ENCODE measurements at places on chromosomes 16 and 17. TPM values are rescaled to one million over a fixed set of nuclear protein-coding genes. Genes with fewer than 3 reads are reported as not detected.
A peak's percentile ranks its signal among the peaks of the same experiment; 100 is the strongest.

- H3K27ac ChIP-seq, result no peak overlapping the region
- H3K27me3 ChIP-seq, result no peaks in the 10 kb centered on the region
- no peak overlapping the region for H3K4me3 ChIP-seq
- DNase-seq, result no peak
- H3K36me3 ChIP-seq, result peaks cover 24% of the 10 kb centered on the region
Measured at GRCh38 chr17:75762513-75763268, 2.3 kb downstream of the GALK1 start.

GRCh38 chr17:8060274-8060673, 21.4 kb downstream of the ALOX15B start:
- peaks cover 96% of the 10 kb centered on the region for H3K27me3 ChIP-seq
- no peaks in the 10 kb centered on the region for H3K36me3 ChIP-seq
- peaks cover 9% of the 10 kb centered on the region for H3K4me1 ChIP-seq
- no peak for DNase-seq

- peak overlapping the region; percentile 77 for H3K4me3 ChIP-seq
- DNase-seq, result peak; percentile 57
- peak overlapping the region; percentile 69 for H3K27ac ChIP-seq
- H3K27me3 ChIP-seq, result peaks cover 23% of the 10 kb centered on the region
- no peaks in the 10 kb centered on the region for H3K36me3 ChIP-seq
- H3K4me1 ChIP-seq, result peaks cover 22% of the 10 kb centered on the region
Measured at GRCh38 chr16:77212741-77213541, 13.7 kb downstream of the SYCE1L start.

DNA sequence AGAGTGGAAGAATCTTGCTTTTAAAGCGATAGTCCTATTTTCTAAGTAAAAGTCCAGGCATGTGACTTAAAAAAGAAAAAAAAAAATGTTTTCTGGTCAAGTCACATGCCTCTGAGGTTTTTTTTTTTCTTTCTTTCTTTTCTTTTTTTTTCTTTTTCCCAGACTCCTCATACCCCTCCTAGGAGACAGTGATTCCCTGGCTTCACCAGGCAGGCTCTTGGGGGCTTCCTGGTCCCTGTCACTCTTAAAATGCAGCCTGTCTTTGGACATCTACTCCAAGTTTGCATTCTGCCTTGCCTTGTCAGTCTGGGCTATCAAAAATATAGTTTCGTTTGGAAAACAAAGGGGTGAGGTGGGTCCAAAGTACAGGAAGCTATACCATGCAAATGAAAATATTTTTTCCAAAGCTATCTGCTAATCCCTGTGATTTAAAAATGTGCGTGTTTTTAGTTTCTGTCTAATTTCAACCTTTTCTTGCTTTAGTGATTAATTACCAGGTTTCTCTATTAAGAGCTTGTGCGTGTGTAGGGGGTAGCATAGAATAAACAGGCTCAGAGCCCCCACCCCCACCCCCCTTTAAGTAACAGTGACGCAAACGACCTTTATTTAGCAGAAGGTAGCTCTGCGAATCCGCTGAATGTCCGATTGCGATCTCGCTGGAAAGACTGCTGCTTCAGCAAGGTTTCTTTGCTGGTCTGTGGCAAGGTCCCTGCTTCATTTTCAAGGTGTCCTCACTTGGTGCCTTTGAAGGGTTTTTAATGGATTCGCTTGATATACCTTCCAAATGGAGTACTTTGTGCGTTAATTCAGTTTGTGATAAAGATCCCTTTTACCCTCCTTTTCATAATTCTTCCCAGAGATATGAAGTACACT, 510.2 kb downstream of the WWOX start:
- H3K4me3 ChIP-seq, result peak overlapping the region; percentile 49
- peaks cover 36% of the 10 kb centered on the region for H3K4me1 ChIP-seq
- DNase-seq, result no peak

GRCh38 chr17:37079735-37080134, 131.0 kb downstream of the AATF start:
- H3K27me3 ChIP-seq, result no peaks in the 10 kb centered on the region
- peaks cover 3% of the 10 kb centered on the region for H3K36me3 ChIP-seq
- H3K4me3 ChIP-seq, result no peak overlapping the region
- H3K4me1 ChIP-seq, result no peaks in the 10 kb centered on the region
- no peak overlapping the region for H3K27ac ChIP-seq

DNA sequence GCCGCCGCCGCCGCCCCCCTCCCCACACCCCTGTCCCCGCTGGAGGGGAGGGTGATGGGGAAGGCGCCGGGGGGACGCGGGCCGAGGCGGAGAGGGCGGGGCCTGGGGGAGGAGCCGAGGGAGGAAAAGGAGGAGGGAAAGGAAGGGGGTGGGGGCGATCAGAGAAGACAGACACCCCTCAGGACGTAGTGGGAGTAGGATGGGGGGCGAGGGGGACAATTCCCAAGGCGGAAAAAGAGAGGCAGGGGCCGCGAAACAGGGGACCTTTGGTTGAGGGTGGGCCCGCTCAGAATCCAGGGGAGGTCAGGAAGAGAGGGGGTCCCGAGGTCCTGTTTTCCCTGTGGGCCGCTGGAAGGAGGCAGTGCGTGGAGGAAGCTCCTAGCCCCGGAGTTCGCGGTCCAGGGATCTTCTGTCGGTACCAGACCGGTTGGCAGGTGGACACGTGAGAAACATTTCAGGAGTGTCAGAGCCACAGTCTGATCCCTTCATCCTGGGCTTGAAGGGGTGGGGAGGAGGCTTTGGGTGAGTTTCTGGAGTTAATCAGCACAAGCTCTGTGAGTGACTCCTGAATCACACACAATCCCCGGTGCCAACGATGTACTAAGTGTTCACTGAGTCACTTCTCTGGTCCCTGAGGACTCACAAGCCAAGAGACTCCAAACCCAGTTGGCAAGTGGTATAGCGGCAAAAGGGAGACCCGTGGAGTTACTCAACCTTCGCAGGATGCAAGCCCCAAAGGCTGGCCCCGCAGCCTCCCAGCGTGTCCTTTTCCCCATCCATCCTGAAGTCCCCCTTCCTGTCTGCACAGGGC, at the start of gene XYLT1:
TSS of gene XYLT1 (minus strand) at position 53 of the 811 bp plus-strand sequence. CDS start 164 bp downstream, outside the sequence.
- H3K4me1 ChIP-seq, result peaks cover 24% of the 10 kb centered on the region
- DNase-seq, result peak; percentile 51

DNA sequence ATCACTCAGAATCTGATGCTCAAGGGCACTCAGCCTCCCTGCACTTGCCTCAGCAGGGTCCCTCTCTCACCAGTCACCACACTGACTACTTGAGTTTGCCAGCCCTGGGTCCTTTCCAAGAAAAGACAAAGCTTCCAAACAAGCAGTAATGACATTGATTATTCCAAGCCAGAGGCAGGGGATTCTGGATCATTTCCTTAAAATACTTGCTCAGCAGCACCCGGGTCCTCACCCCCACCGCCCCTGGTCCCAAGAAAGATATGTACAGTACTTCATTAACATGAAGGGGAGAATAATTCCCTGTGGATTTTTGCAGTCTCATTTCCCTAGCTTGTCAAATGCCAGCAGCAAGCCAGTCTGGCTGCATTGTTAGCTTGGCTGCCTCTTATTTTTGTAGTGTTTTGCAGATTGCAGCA, 83.2 kb upstream of the GNAO1 start:
- H3K4me3 ChIP-seq, result no peak overlapping the region
- H3K4me1 ChIP-seq, result peaks cover 33% of the 10 kb centered on the region
- no peaks in the 10 kb centered on the region for H3K36me3 ChIP-seq
- peak overlapping the region; percentile 66 for H3K27ac ChIP-seq
- H3K27me3 ChIP-seq, result no peaks in the 10 kb centered on the region

DNA sequence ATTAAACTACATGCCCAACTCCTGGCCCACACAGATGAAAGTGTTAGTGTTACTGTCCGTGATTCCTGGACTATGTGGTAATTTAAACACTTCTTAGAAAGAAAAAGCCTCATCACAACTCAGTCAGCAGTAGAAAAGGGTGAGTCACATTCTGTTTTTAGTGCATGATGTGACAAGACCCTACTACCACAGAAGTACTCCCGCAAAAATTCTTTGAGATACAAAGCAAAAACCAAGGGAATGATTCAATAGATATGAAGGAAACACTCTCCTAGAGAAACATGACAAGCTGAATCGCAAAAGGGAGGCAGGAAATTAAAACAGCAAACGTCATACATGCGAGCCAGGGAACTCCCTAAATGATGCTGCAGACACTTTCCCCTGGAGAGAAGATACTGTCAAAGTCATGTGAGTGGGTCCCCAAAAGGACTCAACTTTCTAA, 14.4 kb downstream of the SNN start:
- no peaks in the 10 kb centered on the region for H3K27me3 ChIP-seq
- H3K36me3 ChIP-seq, result peaks cover 79% of the 10 kb centered on the region
- no peak overlapping the region for H3K4me3 ChIP-seq

GRCh38 chr16:69925311-69925710, 25.8 kb upstream of the CLEC18A start:
- H3K27ac ChIP-seq, result peak overlapping the region; percentile 88
- H3K4me3 ChIP-seq, result peak overlapping the region; percentile 62
- peaks cover 74% of the 10 kb centered on the region for H3K4me1 ChIP-seq
- no peaks in the 10 kb centered on the region for H3K27me3 ChIP-seq

DNA sequence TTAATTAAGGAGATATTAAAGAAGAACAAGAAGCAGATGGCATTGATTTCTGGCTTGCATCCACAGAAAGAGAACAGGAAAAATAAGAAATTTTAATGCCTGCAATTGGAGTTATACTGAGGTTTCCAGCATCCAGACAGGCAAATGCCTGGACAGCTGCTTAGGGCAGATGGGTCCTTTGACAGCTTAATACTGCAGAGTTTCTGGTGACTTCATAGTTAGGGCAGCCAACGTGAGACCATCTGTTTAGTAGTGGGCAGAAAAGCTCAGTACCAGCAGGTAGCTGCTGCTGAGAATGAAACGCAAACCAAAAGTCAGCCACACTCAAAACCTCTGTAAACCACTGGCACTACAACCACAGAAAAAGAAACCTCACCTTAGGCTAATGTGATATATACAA, 109.8 kb downstream of the CDK5R1 start:
- no peaks in the 10 kb centered on the region for H3K27me3 ChIP-seq
- H3K4me3 ChIP-seq, result no peak overlapping the region
- DNase-seq, result no peak
- no peaks in the 10 kb centered on the region for H3K4me1 ChIP-seq
- peaks cover 20% of the 10 kb centered on the region for H3K36me3 ChIP-seq

DNA sequence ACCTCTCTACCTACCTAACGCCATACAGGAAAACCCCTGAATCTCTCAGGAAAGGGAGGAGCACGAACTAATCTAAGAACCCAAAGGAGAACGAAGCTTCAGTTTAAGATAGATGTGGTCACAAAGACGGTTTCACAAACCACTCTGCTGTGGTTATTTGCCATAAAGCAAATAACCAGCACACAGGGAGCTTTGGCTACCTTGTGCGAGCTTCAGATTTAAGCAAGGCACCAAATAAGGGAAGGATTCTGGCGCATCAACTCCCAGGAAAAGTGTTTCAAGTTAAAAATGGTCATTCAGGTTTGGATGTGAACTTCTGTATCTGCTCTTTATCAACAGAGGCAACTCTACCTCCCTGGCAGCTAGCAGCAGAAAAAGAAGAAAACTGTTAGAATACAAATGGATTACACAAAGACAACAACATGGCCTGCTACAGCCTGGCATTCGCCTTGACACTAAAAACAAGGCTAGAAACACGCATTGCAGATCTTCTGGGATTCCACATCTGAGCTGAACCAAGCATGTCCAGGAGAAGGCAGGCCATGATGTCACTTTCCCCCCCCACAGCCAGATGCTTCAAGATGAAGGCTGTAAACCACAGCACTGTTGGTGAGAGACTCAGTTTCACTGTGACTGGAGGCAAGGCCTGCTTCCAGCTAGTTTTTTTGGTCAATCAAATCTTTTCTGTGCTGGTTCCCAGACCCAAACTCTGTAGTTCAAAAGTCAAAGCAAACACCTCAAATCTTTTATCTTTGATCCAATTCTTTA, 43.6 kb downstream of the SMG6 start:
- H3K4me1 ChIP-seq, result peaks cover 25% of the 10 kb centered on the region
- no peak overlapping the region for H3K4me3 ChIP-seq
- H3K27ac ChIP-seq, result no peak overlapping the region
- H3K36me3 ChIP-seq, result peaks cover 13% of the 10 kb centered on the region

DNA sequence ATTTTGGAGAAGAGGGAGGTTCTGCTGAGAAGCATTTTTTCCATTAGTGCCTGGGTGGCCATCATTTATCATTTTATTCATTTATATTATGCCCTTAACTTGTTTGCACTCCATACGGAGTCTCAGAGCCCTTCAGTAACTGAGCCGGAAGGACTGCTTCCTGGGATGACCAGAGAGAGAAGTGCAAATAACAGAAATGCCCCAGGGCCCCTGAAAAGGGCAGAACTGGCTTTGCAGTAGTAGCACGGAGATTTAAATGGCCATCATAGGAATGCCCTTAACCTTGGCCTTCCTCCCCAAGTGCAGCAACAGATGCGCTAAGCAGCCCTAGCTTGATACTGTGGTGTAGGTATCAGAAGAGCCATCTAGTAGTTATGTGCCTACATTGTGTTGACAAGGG, 58.5 kb downstream of the NUP93 start:
- H3K36me3 ChIP-seq, result no peaks in the 10 kb centered on the region
- peaks cover 7% of the 10 kb centered on the region for H3K4me1 ChIP-seq

- no peak for DNase-seq
- H3K27me3 ChIP-seq, result no peaks in the 10 kb centered on the region
- H3K4me3 ChIP-seq, result no peak overlapping the region
- H3K4me1 ChIP-seq, result peaks cover 9% of the 10 kb centered on the region
- peak overlapping the region; percentile 47 for H3K27ac ChIP-seq
Measured at GRCh38 chr16:55526441-55526840, 17.6 kb downstream of the LPCAT2 start.

- peaks cover 58% of the 10 kb centered on the region for H3K4me1 ChIP-seq
- H3K4me3 ChIP-seq, result no peak overlapping the region
- H3K27me3 ChIP-seq, result no peaks in the 10 kb centered on the region
Measured at GRCh38 chr16:21608639-21609328, 9.4 kb downstream of the METTL9 start.

DNA sequence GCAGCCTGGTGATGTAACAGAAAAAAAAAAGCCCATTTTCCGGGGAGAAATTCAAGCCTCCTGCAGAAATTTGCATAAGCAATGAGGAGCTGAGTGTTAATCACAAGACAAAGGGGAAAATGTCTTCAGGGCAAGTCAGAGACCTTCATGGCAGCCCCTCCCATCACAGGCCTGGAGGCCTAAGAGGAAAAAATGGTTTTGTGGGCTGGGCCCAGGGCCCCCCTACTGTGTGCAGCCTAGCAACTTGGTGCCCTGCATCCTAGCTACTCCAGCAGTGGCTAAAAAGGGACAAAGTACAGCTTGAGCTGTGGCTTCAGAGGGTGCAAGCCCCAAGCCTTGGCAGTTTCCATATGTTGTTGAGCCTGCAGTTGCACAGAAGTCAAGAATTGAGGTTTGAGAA, 49.7 kb downstream of the AHSP start:
- H3K4me1 ChIP-seq, result no peaks in the 10 kb centered on the region
- no peak for DNase-seq
- H3K27ac ChIP-seq, result no peak overlapping the region
- no peaks in the 10 kb centered on the region for H3K36me3 ChIP-seq

DNA sequence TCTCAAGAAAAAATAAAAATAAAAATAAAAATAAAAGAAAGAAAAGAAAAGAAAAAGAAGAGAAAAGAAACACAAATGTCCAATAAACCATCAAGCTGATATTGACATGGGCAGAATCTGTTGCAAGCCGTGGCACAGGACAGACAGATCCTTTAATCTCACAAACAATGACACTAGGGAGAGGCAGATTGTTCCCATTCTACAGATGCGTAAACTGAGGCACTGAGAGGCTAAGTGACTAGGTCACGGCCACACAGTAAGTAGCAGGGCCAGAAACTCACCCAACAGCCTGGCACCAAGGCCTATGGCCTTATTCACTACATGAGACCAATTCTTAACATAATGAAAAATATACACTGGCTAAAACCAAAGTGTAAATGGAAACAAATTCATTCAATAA, 28.3 kb upstream of the ZFP90 start:
- H3K36me3 ChIP-seq, result no peaks in the 10 kb centered on the region
- H3K4me1 ChIP-seq, result peaks cover 6% of the 10 kb centered on the region
- peaks cover 45% of the 10 kb centered on the region for H3K27me3 ChIP-seq
- no peak overlapping the region for H3K4me3 ChIP-seq
- DNase-seq, result no peak

Gene SOST
- total RNA-seq, result 0.14 TPM

Gene WFIKKN2
- total RNA-seq, result 0.25 TPM

Gene DERL2
- total RNA-seq, result 32.5 TPM

Gene NBR1
- 103 TPM for total RNA-seq

Gene TOM1L1
- 9.0 TPM for total RNA-seq

Gene PLA2G10
- total RNA-seq, result not detected

Gene PTGES3L
- total RNA-seq, result 37.9 TPM

Measured in left ventricle myocardium inferior (tissue), 1 donor.